ENCODE measurements at places on chromosomes 1 and 21. TPM values are rescaled to one million over a fixed set of nuclear protein-coding genes. Genes with fewer than 3 reads are reported as not detected.
A peak's percentile ranks its signal among the peaks of the same experiment; 100 is the strongest.

COL8A2 gene
- total RNA-seq, result 1.1 TPM

PALMD gene
- total RNA-seq, result 30.4 TPM

TMPRSS3 gene
- not detected for total RNA-seq

LCA5L gene
- total RNA-seq, result not detected

LIPI gene
- not detected for total RNA-seq

CFAP107 gene
- total RNA-seq, result not detected

C21orf91 gene
- 16.4 TPM for total RNA-seq

DNA sequence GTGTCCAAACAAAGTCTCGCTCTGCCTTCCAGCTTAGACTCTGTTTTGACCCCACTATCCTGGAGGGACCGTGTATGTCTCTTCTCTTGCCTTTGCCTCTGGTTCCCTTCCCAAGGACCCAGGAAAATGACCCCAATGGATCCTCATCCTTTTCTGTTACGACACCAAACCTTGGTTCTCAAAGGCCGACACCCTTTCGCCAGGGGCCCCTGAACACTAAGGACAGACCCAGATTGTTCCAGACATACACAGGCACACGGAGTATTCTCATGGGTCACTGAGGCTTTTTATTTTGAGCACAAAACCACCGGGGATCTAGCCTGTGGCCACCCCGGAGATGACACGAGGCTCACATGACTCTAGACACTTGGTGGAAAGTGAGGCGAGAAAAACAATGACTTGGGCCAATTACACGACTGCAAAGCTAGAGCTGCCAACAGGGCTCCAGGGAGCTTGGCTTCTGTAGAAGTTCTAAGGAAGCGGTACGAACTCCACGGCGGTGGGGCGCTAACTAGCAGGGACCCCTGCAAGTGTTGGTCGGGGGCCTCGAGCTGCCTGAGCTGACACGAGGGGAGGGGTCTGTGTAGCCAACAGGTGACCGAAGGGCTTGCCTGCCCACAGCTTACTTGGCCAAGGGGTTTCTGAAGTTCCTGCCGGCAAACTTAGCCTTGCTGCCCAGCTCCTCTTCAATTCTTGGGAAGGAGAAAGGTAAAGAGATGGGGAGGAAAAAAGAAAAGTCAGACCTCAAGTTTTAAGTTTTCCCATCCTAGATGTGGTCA is 17.6 kb downstream of the ENO1 start:
- no peak for DNase-seq

GRCh38 chr1:225941187-225941941 is at the start of gene LEFTY2:
LEFTY2 (minus strand) TSS chr1:225941220; CDS start chr1:225941140, 80 bp downstream.
- DNase-seq, result no peak

- DNase-seq, result peak; percentile 5
These were observed 235.2 kb downstream of the DISC1 start for GRCh38 chr1:231861541-231862481.

GRCh38 chr1:34419663-34420136 is 243.0 kb downstream of the C1orf94 start:
- DNase-seq, result no peak

DNA sequence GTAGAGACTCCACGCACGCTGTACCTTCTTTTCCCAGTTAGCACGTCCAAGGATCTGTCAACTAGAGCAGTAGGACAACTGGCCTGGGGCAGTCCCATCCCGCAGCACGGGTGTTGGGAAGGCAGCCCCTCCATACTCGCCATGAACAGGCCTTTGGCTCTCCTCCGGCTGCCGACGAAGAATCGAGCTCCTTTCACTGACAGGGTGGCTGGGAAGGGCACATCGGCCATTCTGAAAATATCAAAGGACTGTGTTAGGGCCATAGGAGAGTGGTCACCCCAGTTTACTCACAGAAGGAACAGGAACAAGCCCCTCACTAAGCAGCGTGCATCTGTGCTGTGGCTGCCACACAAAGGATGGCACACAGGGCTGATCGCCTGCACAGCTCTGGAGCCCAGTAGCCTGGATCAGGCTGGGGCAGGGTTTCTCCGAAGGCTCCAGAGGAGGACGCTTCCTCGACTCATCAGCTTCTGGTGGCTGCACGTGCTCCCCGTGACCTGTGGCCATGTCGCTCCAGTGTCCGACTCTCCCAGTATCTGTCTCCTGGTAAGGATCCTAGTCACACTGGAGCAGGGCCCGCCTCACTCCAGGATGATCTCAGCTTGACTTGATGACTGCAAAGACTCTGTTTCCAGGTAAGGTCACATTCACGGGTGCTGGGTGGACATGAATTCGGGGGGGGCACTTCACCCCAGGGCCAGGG is 8.9 kb downstream of the KRTAP10-1 start:
- no peak for DNase-seq

- no peak for DNase-seq
These were observed 161.7 kb upstream of the USP24 start for GRCh38 chr1:55376897-55377296.

GRCh38 chr1:6026095-6026809 is 19.4 kb upstream of the KCNAB2 start:
- DNase-seq, result peak; percentile 41

DNA sequence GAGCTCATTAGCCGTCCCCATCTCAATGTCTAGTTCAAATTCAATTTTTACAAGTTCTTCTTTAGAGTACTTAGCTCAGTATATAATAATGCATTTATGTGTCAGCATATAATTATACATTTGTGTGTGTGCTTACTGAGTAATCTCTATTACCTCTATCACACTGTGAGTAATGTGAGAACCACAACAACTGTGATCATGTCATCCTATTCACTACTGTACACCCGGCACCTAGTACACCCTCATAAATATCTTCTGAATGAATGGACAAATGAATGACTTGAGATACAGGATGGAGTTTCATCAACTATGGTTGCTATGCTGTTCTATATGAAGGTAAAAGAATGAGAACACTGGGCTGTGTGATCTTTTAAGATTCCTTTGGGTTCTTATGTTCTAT is 124.0 kb downstream of the GPATCH2 start:
- no peak for DNase-seq

DNA sequence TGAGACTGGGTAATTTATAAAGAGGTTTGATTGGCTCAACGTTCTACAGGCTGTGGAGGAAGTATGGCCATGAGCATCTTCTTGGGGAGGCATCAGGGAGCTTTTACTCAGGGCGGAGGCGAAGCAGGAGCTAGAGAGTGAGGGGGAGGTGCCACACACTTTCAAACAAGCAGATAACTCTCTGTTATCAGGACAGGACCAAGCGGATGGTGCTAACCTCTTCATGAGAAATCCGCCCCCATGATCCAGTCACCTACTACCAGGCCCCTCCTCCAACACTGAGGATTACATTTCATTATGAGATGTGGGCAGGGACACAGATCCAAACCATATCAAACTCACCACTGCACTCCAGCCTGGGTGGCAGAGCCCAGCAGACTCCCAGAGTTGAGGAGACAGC is 11.5 kb upstream of the LRRC47 start:
- DNase-seq, result no peak

DNA sequence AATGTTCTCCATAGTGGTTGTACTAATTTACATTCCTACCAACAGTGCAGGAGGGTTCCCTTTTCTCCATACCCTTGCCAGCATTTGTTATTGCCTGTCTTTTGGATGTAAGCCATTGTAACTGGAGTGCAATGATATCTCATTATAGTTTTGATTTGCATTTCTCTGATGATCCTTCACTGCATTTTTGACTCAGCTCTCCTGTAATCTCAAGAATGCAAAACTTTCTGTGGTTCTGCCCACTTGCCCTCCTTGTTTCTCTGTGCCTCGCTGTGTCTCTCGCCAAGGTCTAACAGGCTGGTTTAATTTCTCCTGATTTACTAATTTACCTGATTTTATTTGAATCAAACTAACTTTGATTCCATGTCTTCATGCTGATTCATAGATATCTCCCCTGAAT is 407.9 kb downstream of the ZP4 start:
- no peak for DNase-seq

GRCh38 chr21:18477043-18477442 is 73.5 kb upstream of the TMPRSS15 start:
- no peak for DNase-seq

- peak; percentile 63 for DNase-seq
These were observed 28.0 kb upstream of the H3-3A start for GRCh38 chr1:226034482-226034881.

- no peak for DNase-seq
These were observed 18.9 kb upstream of the TMEM54 start for GRCh38 chr1:32919811-32920733.

GRCh38 chr1:111596499-111596898 is 23.1 kb upstream of the RAP1A start:
- DNase-seq, result no peak

DNA sequence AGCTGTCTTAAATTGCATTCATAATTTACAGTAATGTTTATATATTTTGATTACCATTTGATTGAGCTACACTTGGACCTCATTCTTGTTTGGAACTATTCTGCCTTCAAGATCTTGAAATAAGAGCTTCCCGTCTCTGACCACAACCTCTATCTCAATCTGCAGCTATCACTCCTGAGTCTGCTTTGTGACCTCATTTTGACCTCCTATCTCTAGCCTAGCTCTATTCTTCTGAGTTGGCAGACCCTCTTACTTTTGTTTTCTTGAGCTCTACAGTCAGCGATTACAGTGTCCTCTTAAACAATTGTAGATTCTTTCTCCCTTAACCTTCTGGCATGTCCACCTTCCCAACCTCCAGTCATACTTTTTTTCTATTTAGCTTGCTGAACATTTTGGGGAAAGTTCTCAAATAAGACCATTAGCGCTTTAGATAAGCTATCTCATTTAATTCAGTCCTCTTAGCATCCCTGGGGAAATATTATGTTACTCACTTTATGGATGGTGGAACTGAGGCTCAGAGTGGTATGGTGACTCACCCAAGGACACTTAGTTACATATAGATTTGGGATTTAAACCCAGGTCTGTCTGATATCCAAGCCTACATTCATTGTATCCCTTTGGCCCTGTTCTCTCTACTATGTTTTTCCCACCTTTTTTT is 19.1 kb downstream of the RPAP2 start:
- no peak for DNase-seq

GRCh38 chr1:3924825-3925220 is 24.8 kb upstream of the C1orf174 start:
- no peak for DNase-seq

- no peak for DNase-seq
These were observed 150.2 kb downstream of the CAMTA1 start for GRCh38 chr1:6935361-6935883.

DNA sequence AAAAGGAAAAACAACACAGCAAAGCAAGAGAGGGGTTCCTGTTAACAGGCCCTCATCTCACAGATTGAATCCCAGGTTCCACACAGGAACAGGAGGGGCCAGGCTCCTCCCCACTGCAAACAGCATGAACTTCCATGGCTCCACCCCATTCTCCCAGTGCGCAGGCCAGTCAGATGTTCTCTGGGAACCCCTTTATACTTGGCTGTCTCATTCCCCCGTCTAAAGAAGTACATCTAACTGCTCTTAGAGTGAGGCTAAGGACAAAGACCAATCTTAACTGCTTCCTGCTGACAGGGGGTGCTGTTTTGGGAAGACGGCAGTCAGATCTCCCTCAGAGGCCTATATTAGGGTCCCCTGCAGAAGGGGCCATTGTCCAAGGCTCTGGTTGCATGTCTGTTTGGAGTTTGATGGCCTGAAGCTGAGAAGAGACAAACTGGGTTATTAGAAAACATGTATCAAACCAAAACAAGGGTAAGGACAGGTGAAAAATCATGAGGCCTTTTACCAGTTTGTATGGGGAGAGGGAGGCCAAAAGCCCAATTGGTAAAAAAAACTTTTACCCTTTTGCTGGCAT is 10.5 kb upstream of the NASP start:
- DNase-seq, result no peak

DNA sequence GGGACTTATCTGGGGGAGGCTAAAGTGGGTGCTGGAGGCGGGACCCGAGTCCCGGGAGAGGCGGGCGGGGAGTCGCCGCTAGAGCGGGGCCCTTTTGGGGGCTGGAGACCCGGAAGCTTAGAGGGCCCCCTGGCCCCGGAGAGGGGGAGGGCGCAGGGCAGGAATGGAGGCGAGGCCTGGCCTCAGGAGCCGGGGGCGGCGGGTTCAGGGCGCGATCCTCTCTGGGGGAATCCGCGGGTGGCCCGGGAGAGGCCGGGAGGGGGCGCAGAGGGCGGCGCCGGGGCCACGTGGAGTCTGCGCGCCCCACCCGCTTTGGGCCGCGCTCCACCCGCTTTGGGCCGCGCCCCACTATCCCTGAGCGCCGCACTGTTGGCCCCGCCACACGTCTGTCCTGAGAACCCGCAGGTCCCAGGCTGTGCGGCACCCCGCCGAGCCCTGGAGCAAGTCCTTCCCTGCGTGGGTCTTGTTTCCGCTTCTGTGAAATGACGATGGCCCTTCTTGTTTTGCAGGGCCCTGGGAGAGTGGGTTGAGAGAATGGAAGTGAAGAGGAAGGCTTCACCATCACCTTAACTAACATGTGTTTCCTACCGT is 84.4 kb downstream of the NKAIN1 start:
- no peak for DNase-seq

DNA sequence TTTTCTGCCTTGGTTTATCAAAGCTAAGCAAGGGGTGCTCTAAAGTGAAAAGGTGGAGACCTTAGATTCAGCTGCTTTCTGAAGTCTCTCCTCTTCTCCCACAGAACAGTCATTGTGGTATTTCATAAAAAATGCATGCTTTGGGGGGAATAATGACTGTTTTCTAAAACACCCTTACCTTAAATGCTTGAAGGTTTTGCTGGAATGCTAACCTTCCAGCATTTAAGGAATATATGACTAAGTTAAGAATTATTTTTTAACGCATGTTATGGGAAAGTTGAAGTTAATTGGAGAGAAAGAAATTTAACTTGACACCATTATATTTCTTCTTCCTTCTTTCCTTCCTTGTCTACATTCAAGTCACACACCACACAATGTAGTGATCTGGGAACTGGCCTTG is 162.5 kb downstream of the ROR1 start:
- DNase-seq, result no peak

GRCh38 chr1:91171898-91172297 is 150.1 kb upstream of the ZNF644 start:
- no peak for DNase-seq
